Cardiac fibroblast (primary cell): ENCODE measurements at places on chromosomes 6 and 20.

DNA sequence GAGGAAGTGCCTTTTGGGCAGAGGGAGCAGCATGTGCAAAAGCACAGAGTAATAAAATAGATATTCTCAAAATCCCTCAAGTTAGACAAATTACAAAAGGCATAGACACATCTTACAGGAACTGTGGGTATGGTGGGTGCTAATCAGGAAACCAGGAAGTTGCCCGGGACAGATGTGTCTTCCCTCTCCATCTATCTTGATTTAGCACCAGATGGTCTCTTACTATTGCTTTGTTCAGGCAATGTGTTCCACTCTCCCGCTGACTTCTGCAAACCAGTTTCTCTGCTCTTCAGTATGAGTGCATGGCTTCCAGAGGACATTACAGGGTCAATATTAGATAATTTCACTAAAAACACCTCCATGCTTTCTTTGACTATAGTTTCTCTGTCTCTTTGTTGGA lies 13.2 kb downstream of the CITED2 start:
- DNase-seq: no peak

DNA sequence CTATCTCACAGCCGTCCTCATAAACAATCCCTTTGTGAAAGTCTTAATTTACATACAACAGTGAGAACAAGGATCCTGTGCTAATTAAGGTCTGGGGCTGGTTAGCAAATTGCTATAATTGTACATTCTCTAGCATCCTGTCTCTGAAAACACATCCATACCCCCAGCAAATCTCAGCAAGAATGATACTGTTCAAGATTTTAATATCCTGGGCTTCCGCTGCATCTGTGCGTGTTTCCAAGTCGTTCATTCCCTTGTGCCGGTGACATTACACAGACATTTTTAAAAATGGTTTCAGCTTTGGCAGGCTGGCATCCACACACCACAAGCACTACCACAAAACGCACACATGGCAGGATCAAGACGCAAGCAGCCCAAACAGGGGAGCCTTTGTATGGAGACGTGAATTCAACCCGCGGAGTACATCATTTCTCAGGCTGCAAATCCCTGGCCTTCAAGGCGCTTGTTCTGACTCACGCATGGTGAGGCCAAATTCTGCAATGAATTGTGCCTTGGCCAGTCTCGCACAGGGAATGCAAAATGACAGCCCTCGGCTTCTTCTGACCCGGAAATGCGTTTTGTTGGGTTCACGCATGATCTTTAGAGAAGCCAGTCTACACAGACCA lies 20.3 kb downstream of the ZMYND8 start:
- peak; percentile 83 for DNase-seq

DNA sequence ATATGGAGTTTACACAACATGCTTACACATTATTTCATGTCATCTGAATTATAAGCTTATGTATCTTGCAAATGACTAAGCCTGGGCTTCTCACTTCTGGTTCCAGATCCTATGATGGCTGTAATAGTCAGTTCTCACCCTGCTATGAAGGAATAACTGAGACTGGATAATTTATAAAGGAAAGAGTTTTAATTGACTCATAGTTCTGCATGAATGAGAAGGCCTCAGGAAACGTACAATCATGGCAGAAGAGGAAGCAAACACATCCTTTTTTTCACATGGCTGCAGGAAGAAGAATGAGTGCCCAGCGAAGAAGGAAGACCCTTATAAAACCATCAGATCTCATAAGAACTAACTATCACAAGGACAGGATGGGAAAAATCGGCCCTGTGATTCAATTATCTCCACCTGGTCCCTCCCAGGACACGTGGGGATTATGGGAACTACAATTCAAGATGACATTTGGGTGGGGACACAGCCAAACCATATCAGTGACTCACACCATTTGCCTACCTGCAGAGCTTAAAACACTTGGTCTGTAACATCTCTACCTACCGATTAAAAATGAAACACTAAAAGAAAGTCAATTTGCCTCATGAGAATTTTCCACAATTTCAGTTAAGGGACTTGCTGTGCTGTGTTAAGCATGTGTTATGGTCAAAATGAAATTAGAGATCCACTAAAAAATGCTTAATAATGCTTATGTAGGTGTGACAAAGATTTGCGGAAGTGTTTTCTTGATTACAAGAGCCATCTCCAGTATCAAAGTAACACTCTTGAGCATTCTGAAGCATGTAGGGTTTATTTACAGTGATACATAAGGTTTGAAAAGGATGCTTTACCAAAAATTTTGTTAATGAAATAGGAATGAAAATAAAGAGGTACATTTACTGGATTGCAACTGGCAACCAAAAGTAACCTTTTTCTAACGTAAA lies 2.2 kb upstream of the RWDD1 start:
- no peak for DNase-seq

- DNase-seq: no peak
These were observed 14.7 kb upstream of the TAF4 start for GRCh38 chr20:62080249-62080990.

GRCh38 chr6:17448165-17448564 lies 54.8 kb downstream of the CAP2 start:
- DNase-seq: peak; percentile 16
